Thymus (tissue), 14 donors: ENCODE measurements at places on chromosomes 2 and 18. TPM values are rescaled to one million over a fixed set of nuclear protein-coding genes. Genes with fewer than 3 reads are reported as not detected.

The B4GALT6 gene
- 9.5 TPM for total RNA-seq

The BCL11A gene
- total RNA-seq, result 27.9 TPM

The LYG2 gene
- total RNA-seq, result not detected

The STAT4 gene
- 7.5 TPM for total RNA-seq

The HPCAL1 gene
- total RNA-seq, result 12.6 TPM

The RTTN gene
- total RNA-seq, result 15.7 TPM

The MRPS5 gene
- 71.5 TPM for total RNA-seq

The PRSS56 gene
- 0.19 TPM for total RNA-seq

The FHOD3 gene
- 0.90 TPM for total RNA-seq

DNA sequence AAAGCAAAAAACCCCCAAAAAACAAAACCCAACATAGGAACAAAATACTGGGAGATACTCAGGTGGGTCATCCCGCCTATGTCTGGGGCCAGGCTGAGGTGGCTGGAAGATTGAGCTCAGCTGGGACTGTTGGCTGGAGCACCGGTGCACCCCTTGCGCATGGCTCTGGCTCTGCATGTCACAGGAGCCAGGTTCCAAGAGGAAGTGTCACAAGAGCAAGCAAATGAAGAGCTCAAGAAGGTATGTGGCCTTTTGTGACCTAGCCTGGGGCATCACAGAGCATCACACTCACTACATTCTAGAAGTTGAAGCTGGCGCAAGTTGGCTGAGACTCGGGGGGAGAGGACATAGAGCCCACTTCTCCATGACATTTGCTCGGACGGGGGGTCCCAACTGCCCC is 40.6 kb downstream of the PDCL3 start:
- no peak for DNase-seq

- DNase-seq, result no peak
These were observed 21.5 kb upstream of the PELI1 start for GRCh38 chr2:64165706-64166105.

GRCh38 chr2:161134547-161135518 is 25.4 kb upstream of the TANK start:
- no peak for DNase-seq

- DNase-seq, result no peak
These were observed 90.4 kb upstream of the NOSTRIN start for GRCh38 chr2:168712053-168712452.

- no peak for DNase-seq
These were observed 46.8 kb upstream of the PXDN start for GRCh38 chr2:1791006-1791605.

DNA sequence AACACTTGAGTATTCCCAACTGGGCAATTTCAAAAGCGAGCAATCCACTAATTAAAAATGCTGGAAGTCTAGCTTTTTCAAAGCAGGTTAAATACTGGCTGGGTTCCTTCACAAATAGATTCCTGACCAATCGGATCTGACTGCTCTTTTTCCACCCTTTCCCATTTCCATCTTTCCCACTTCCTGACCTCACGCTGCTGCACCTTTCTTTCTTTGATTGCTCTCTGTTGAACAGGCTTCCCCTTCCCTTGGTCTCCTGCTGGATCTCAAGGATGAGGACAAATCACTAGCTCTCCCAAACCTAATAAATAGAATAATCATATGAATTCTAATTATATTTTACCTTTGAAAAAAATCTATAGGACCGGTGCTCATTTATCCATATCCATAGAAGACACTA is 121.2 kb downstream of the TCF4 start:
- no peak for DNase-seq

- DNase-seq, result no peak
These were observed 14.8 kb upstream of the INHBB start for GRCh38 chr2:120330946-120331822.

GRCh38 chr18:6039055-6039454 is 143.7 kb upstream of the TMEM200C start:
- DNase-seq, result no peak

GRCh38 chr2:237601453-237602116 is 11.1 kb upstream of the RAB17 start:
- DNase-seq, result no peak

DNA sequence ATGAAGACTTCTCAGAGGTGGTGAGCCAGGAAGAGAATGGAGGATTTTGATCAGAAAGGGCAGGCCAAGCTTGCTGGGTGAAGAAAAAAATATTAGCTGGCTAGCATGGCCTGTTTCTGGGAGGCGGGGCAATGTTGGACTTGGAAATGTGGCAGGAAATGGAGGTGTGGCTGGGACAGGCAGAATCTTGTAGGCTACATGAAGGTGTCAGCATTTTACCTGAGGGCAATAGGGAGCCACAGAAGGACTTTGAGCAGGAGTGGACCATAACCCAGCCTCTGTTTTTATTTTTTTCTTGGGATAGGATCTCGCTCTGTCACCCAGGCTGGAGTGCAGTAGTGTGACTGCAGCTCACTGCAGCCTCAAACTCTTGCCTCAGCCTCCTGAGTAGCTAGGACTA is 31.7 kb downstream of the EMX1 start:
- DNase-seq, result no peak

GRCh38 chr2:96137321-96138178 is 752 bp downstream of the ASTL start:
- DNase-seq, result no peak

- DNase-seq, result no peak
These were observed 1.5 kb upstream of the PTPN2 start for GRCh38 chr18:12885500-12885899.

DNA sequence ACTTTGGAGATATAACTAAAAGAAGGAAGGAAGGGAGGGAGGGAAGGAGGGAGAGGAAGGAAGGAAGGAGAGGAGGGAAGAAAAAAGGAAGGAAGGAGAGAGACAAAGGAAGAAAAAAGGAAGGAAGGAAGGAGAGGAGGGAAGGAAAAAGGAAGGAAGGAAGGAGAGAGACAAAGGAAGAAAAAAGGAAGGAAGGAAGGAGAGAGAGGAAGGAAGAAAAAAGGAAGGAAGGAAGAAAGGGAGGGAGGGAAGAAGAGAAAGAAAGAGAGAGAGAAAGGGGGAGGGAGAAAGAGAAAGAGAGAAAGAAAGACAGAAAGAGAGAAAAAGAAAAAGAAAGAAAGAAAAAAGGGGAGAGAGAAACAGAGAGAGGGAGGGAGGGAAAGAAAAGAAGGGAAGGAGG is 147.4 kb downstream of the MYT1L start:
- no peak for DNase-seq

- peak; percentile 9 for DNase-seq
These were observed 927.5 kb downstream of the ERBB4 start for GRCh38 chr2:211611061-211611518.

DNA sequence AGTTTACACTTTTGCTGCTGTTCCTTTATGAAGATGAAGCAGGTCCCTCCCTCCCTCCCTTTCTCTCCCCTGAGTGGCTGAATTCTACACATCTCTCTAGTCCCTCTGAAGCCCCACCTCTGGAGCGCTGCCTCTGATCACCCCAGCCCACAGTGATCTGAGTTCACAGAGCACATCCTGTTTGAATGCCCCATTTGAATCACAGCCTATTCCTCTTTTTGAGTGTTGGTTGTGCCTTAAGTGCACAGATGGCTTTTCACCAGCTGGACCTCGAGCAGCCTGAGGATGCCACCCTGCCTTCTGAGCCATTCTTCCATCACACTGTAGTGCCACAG is 87.1 kb downstream of the ITGB1BP1 start:
- peak; percentile 78 for DNase-seq

GRCh38 chr2:64562148-64562784 is 38.1 kb downstream of the AFTPH start:
- no peak for DNase-seq

GRCh38 chr2:88210132-88211002 is 40.2 kb downstream of the THNSL2 start:
- DNase-seq, result no peak
